ENCODE measurements at places on chromosomes 2 and 18.

- DNase-seq = no peak
Observed at GRCh38 chr18:56593906-56594305, 44.5 kb downstream of the TXNL1 start.

DNA sequence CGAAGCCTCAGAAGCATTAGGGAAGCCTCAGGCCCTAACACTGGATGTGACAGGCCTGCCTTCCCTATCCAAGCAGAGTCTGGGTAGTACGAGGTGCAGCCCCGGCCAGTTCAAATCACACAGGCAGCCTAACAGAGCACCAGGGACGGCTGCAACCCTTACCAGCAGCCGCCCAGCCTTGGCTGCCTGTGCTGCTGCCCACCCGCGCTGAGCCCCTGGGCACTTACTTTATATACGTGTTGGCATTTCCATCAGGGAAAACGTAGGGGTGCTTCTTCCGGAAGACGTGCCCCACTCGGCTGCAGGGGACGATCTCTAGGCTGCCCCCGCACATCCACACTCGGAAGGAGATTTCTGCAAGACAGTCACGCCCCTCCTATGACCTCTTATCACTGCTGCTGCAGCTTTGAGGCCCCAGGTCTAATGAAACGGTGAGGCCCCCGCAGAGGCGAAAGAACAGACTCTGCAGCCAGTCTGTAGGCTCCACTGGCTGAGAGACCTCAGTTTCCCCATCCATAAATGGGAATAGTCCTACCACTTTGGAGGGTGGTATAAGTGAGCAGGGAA, 124.7 kb upstream of the CAPN13 start:
- no peak for DNase-seq

DNA sequence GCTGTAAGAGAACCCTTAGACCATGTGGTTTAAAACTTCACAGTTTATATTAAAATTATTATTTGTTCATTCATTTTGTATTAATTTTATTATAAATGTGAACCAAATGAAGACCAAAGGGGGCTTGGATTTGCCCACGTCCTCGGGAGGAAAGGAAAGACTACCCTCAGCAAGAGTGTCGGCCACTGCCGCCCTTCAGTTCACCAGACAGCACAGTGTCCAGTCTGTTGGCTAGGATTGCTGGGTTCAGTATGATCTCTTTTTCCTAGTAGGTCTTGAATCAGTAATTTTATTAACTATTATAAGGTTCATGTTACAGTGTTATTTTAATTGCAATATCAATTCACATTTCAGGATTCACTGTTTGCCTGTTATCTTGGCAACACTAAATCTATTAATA, 78.2 kb upstream of the CHRNA1 start:
- no peak for DNase-seq

- peak; percentile 19 for DNase-seq
Observed at GRCh38 chr2:74440378-74441169, 1.2 kb downstream of the RTKN start.

DNA sequence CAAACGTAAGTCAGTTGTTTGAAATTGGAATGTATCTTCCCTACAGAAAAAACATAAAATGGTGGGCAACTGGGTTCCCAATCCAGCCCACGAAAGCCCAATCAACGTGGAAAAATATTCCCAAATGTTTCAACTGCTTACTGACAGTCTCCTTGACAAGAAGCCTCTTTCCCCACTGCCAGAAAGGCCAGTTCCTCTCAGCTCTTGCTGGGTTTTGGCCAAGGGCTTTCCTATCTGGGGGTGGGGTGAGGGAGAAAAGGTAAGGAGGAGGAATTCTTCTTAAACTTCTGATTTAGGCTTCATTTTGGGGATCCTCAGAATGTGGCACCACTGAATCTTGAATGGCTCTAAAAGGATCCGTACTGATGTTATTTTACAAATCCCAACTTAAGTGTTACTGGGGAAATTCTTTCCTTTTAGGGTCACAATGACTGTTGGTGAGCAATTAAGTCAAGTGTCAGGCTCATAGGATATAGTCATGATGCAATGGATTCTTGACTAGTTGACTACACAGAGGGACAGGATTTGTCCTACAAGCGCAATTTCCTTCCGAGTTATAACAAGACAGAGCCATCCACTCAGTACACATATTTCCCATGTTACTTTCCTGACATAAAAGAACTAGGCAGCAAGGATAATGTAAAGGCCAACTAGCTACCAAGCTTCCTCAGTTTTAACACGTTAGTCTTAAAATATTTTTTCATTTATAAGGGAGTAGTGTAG, 73.6 kb downstream of the SPRED2 start:
- no peak for DNase-seq

DNA sequence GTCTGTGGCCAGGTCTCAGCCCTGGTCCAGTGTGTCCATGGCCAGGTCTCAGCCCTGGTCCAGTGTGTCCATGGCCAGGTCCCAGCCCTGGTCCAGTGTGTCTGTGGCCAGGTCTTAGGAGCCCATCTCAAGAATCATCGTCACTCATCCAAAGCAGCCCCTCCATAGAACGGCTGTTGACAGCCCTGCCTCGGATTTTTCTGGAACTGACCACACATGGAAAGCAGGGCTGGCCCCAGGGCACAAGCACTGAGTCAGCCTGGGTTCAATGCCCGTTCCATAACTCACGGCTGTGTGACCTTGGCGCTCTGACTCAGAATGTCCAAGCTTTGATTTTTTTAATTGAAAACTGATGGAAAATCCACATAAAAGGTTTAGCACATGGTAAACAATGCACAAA, 59.9 kb upstream of the SNTG2 start:
- no peak for DNase-seq

GRCh38 chr2:160010361-160011145, 51.9 kb downstream of the PLA2R1 start:
- no peak for DNase-seq

GRCh38 chr2:198991431-198991830, 466.3 kb downstream of the SATB2 start:
- DNase-seq = no peak

- no peak for DNase-seq
Observed at GRCh38 chr2:240809276-240809675, 10.7 kb downstream of the KIF1A start.

GRCh38 chr18:24071029-24071428, 56.5 kb downstream of the TTC39C start:
- no peak for DNase-seq

GRCh38 chr2:96148410-96149217, 3.4 kb upstream of the DUSP2 start:
- peak; percentile 84 for DNase-seq

DNA sequence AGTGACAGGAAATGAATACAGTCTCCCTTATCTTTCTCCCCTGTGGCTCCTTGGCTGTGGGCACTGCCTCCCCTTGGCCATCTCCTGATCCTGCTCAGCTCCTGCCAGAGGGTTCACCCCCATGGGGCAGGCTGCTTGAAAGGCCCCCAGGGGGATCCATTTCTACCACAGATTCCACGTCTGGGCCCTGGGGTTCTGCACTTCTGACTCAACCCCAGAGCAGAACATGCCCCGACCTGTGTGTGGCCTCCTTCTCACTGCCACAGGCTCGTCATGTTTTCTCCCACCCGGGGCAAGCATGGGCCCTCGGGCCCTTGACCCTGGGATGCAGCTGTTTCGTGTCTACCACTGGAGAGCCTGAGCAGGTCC, 122.2 kb downstream of the ACKR3 start:
- DNase-seq = no peak

- no peak for DNase-seq
Observed at GRCh38 chr2:174577967-174578589, 19.5 kb downstream of the WIPF1 start.

DNA sequence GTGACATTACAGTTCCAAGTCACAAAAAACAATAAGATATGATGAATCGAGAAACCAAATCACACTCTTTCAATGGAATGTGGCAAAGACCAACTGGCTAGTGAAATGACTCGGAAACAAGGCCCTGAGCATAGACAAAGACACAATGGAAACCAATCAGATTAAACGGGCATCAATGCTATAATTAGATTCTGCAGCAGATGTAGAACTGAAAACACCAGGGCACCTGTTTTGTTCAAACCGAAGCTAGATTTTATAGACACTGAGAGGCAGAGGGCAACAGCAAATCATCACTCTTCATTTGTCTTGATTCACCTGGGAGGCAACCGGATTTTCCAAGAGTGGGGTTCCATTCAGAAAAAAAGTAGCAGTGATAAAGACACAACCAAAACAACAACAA, 92.8 kb upstream of the BARD1 start:
- no peak for DNase-seq

- DNase-seq = no peak
Observed at GRCh38 chr2:8315531-8316165, 366.2 kb upstream of the ID2 start.

DNA sequence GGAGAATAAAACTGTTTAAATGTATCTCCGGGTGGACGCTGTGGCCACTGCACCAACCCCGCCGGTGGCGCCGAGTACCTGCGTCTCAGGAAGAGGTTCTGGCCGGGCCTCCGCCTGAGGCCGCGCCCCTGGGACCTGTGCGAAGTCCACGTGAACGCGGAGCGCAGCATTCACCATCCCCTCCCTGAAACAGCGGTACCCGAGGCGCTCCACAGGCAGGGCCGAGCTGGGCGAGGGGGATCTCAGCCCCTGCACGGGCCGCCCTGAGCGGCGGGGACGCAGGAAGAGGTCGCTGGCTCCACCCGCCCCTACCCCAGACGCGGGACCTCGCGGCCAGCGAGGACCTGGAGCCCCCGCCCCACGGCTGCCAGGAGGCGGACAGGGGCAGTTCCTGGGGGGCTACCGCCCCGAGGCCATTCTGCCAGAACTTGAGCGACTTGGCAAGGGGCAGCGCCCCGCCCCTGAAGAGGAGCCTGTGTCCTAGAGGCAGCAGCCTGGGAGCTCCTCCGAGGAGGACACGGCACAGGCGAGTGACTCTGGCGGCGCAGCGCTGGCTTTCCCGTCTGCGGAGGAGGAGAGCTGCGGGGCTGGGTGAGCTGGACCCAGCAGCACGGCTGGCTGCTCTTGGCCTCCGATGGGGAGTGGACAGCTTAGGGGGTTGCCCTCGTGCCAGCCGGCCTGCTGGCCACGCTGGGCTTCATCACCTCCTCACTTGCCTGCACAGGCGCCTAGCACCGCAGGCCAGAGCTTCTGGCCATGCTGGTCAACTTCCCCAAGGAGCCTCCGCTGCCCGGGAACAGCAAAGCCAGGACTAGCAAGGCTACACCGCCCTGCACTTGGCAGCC, 9.7 kb upstream of the TEKT4 start:
- DNase-seq = no peak

- DNase-seq = no peak
Observed at GRCh38 chr2:189860161-189860560, 75.9 kb downstream of the PMS1 start.

- no peak for DNase-seq
Observed at GRCh38 chr2:197920088-197920487, 115.7 kb downstream of the PLCL1 start.

GRCh38 chr18:666177-666576, 8.7 kb downstream of the TYMS start:
- no peak for DNase-seq

GRCh38 chr2:218963601-218964000, 4.1 kb downstream of the CDK5R2 start:
- no peak for DNase-seq

DNA sequence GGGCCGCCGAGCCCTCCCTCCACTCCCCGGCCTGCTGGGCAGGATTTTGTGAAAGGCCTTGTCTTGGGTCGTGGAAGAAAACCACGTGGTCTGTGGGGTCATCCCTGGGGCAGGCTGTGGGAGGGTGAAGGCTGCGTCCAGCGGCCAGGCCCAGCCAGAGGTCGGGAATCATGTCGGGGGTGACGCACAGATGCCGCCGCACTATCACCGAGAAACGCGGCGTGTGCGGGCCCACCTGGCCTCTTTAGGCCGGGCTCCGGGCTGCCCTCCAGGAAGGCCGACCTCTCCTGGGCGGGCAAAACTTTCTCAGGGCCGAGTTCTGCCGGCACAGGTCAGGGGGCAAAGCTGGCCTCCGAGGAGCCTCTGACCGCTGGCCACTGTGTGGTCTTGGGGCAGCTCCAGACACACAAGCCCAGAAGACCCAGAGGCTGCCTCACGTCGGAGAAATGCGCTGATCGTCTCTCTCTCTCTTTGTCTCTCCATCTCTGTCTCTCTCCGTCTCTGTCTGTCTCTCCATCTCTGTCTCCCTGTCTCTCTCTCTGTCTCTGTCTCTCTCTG, 28.4 kb downstream of the NFATC1 start:
- no peak for DNase-seq

DNA sequence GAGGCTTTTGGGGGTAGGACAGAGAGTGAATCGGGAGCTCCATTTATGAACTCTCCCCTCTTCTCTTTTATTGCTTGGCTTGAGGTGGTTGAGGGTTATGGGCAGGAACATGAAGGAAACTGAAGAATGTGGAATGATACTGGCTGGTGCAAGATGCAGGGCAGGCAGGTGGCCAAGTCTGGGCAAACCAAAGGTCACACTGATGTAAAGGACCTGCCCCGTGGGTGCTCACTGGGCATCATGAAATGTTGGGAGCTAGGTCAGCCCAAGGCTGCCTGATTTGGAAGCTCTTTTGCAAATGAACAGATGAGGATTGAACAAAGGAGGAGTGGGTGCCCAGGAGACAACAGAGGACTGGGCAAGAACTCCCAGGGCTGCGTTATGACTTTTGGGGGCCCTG, 328.9 kb downstream of the CLIP4 start:
- DNase-seq = no peak

GRCh38 chr2:220185766-220186305, 558.4 kb downstream of the SLC4A3 start:
- DNase-seq = no peak

DNA sequence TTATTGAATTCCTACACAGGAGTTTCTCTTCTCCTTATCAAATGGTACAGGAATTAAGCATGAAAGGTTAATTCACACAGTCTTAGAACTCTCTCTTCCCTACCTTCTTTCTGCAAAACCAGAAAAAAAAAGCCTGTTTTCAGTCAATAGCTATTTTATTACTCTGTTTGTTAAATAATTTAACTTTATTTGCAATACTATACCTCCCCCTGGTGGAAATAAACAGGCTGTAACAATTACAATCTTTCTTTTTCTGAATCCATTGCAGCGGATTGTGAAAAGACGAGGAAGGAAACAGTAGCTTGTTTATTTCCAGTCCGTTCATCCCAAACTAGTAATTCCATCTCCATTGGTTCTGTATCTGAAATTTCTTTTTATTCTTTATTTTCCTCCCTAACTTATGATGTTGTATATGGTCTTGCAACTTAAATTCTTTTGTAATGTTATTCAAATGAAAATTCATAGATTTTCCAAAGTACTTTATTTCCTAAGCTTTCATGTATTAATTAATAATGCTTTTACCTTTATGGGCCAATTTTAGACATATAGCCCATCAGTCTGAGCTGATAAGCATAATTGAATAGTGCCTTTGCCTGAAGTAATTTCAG, 165.2 kb downstream of the SH3BP4 start:
- no peak for DNase-seq

GRCh38 chr18:61199171-61199848, 133.9 kb upstream of the CDH20 start:
- DNase-seq = no peak
